ENCODE measurements at places on chromosomes 4 and X.

GRCh38 chr4:74174941-74175340 is 17.0 kb downstream of the MTHFD2L start:
- DNase-seq, result no peak

GRCh38 chrX:10156199-10157031 is at the start of gene CLCN4:
TSS of gene CLCN4 (plus strand) at chrX:10156975. CDS start at chrX:10185033, 28,058 bp downstream.
- DNase-seq, result no peak

DNA sequence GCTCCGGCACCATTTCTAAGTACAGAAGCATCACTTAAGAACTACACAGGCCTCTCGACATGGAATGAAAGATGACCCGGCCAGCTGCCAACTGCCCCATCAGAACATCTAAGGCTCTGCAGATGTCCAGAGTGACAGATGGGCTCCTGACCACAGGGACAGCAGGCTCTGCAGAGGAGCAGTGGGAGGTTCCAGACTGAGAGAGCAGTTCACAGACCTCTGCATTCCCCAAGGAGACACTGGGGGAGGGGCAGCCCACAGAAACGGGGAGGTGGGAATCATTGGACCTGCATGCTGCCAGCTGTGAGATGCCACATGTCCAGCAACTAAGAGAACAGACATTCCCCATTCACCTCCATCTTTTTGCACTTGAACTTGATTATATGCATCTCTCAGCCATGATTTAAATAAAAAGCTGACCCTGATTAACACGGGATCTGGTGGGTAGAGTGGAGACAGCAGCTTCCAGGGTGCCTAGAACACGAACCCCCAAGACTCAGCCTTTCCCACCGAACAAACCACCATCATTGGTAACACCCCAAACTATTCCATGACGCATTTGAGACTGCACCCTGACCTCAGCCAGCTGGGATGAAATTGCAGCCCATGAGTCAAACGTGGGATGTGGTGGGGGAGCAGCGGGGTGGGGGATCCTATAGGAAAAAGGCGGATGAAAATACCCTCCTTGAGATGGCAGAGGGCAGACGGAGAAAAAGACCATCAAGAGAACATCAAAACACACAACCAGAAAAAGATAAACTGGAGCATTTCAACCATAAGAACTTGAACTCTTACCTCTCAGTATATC is 47.2 kb downstream of the AFAP1 start:
- DNase-seq, result no peak

- DNase-seq, result no peak
These were observed 9.1 kb upstream of the UBA1 start for GRCh38 chrX:47184486-47184885.

GRCh38 chr4:113170805-113171468 is 121.5 kb downstream of the ANK2 start:
- no peak for DNase-seq

DNA sequence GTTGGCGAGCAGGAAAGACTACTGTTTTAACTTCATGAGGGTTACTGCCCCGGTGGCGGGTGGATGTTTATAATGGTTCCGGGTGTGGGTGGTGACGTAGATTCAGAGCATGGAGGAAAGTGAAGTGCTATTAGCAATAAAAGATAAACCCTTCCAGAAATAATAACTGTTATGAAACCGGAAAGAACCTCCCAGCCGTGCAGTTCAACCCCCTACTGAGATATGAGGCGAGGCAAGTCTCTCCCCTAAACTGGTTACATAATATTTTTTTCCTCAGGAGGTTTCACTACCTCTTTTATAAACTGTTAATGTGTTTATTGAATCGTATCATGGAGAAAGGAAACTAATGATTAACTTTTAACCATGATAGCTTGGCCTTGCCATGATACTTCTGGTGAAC is 33.9 kb upstream of the STIM2 start:
- DNase-seq, result no peak
